ENCODE measurements at places on chromosomes 12 and 14.

- no peak for DNase-seq
Observed at GRCh38 chr14:44168566-44168965, 338.5 kb downstream of the FSCB start.

DNA sequence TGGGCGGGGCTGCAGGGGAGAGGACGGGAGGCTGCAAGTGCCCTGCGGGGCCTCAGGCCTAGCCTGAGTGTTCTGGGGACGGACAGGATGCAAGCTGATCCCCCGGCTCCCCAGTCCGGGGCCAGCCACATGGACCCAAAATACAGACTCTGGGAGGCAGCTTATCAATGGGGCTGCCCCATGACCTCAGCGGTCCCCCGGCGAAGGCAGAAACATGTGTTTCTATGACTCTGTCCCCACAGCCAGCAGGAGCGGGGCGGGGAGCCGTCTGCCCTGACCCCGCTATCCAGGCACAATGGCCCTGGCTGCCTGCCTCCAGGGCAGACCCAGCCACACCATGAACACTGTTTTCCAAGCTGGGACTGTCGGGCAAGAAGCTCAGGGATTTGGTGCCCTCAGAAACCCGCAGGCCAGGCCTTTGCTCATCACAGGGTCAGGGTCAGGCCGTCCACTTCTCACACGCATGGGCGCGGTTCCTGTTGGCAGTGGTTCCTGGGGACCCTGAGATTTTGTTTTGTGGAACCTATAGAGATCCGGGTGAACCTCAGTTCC, 75.0 kb downstream of the RFLNA start:
- DNase-seq, result no peak

DNA sequence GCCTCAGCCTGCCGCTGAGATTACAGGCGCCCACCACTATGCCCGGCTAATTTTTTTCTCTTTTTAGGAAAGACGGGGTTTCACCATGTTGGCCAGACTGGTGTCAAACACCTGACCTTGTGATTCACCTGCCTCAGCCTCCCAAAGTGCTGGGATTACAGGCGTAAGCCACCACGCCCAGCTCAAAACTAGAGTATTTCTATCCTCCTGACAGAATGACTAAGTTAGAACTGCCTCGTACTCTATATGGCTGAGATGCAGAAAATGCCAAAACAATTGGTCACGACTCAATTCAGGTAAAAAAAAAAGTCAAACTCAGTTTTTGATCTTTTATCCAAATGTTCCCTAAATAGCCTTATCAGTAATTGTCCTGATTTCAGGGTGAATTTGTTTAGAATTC, 11.1 kb downstream of the AKAP5 start:
- DNase-seq, result no peak

DNA sequence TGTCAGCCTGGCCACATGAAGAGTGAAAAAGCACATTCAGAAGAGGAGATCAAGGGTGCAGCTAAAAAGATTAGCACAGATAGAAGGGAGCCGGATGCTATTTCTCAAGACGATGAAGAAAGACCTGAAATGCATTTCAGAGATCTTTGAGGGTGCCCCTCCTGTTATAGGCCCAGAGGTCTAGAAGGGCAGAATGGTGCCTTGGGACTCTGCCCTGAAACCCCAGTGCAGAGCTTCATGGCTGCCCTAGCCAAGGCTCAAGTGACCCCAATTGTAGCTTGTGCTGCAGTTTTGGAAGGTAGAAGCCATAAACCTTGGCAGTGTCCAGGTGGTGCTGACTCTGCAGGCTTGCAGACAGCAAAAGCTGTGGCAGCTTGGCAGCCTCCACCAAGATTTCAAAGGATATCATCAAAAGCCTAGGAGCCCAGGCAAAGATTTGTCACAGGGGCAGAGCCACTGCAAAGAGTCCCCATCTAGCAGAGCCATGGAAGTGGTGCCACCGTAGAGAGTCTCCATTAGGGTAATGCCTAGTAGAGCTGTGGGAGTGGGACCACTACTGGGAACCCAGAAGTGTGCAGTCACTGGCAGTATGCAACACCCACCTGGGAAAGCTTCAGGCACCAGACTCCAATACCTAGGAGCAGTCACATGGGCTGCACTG, 6.4 kb downstream of the LACRT start:
- DNase-seq, result no peak

- peak; percentile 35 for DNase-seq
Observed at GRCh38 chr14:22314183-22314820, 274.7 kb downstream of the DAD1 start.

- DNase-seq, result no peak
Observed at GRCh38 chr12:76313299-76313698, 34.9 kb downstream of the BBS10 start.
